ENCODE measurements at places on chromosomes 5 and 9. TPM values are rescaled to one million over a fixed set of nuclear protein-coding genes. Genes with fewer than 3 reads are reported as not detected.

Gene DBN1
- total RNA-seq = 54.9 TPM

Gene GRPEL2
- total RNA-seq = 6.8 TPM

Gene MSX2
- total RNA-seq = 4.9 TPM

Gene PCDHB9
- total RNA-seq = 0.09 TPM

Gene PFN3
- total RNA-seq = not detected

Gene MEIKIN
- total RNA-seq = not detected

Gene SMIM3
- 21.6 TPM for total RNA-seq

Measured in A549 treated with AZD2906 at 1 μM for 4 hours (cell line).